SW480 (cell line): ENCODE measurements at places on chromosomes 7 and 10.

GRCh38 chr10:57468894-57469432 lies 798.7 kb downstream of the IPMK start:
- DNase-seq = no peak

DNA sequence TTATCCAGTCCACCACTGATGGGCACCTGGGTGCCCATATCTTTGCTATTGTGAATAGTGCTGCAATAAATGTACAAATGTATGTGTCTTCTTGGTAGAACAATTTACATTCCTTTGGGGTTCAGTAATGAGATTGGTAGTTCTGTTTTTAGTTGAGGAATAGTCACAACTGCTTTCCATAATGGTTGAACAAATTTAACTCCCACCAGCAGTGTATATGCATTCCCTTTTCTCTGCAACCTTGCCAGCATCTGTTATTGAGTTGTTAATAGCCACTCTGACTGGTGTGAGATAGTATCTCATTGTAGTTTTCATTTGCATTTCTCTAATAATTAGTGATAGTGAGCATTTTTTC lies 27.8 kb downstream of the COA1 start:
- no peak for DNase-seq

DNA sequence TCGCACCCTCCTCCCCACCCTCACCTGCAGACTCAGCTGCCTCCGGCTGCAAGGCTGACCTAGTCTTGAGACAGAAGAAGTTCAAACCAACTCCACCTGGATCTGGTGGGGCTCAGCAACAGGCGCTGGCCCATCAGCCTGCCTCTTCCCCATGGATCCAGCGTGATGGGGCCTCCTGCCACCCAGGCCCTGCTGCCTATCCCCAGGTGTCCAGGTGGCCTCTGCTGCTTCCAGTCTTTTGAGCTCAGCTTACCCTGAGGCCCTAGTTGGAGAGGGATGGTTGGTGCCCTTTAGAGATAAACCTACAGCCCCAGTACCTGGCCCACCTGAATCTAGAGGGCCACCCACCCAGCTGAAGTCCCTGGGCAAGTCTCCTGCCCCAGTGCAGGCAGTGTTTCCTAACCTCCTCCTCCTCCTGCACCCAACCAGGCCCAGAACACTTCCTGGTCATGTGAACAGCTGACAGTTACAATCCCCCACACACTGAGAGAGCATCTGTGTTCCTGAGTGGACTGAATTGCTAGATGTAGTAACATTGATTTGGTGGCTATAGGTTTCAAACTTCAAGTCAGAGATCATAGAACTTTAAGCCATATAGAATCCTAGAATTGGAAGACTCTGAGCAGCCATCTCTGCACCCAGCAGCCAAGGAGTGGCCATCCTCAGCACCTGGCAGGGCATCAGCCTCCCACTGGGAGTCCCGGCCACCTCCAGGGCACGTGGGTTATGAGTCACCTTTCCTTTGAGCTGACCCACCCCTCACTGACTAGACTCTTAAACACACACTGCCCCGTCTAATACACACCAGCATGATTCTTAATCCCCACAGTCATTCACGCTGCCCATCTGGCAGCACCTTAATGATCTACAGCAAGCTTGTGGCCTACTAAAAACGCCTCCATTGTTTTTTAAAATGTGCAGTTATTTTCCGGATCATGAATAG lies 51.9 kb downstream of the ALOX5 start:
- DNase-seq = peak; percentile 58

- DNase-seq = no peak
Measured at GRCh38 chr7:6277476-6277875, 5.1 kb upstream of the CYTH3 start.

DNA sequence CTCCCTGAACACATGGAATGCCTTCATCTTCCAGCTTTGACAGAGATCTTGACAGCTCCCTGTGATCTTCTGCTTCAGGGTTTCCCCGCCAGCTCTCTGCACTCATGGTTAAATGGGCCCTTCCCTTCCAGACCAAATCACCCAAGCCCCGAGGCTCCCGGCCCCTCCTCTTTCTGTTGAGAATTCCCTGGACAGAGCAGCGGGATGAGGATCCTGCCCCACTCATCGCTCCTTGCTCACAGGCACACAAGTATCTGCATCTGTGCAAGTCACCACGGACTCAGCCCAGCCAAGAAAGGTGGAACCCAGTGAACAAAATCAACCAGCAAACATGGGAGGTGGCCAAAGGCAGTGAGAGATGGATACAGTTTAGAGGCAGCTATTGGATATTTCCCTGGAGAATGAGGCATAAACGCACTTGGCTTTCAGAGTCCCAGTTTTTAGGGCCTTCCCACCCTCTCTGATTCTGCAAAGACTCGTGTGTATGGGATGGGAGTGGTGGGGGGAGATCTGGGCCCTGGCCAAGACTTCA lies 37.7 kb upstream of the CXCL12 start:
- no peak for DNase-seq
